PC-3 (cell line): ENCODE measurements at places on chromosomes 6 and 20. TPM values are rescaled to one million over a fixed set of nuclear protein-coding genes. Genes with fewer than 3 reads are reported as not detected.

The BPI gene
- not detected in 2 replicates for total RNA-seq

The DNAH8 gene
- total RNA-seq: 0.06 and 0.15 TPM in 2 replicates

The HLA-B gene
- total RNA-seq: 55.4 and 168 TPM in 2 replicates

The AIF1 gene
- total RNA-seq: not detected in 2 replicates

The TTBK1 gene
- total RNA-seq: not detected in 2 replicates

The COL19A1 gene
- not detected in 2 replicates for total RNA-seq

The VNN1 gene
- total RNA-seq: 0.04 and 0.12 TPM in 2 replicates

The C20orf204 gene
- total RNA-seq: 2.1 and 3.4 TPM in 2 replicates

DNA sequence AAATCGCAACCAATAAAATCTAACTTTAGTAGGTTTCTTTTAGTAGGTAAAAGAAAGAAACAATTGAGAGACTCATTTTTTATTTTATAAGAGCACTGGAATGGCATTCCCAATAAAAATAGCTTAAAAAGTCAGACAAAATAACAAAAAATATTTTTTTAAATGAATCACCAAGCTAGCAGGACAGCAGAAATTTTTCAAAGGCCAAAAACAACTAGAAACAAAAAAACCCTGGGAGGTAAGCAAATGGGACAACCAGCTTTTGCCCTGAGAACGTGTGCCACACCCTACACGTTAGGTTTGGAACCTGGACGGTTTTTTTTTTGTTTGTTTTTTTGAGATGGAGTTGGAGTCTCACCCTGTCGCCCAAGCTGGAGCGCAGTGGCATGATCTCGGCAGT lies 19.6 kb downstream of the GPLD1 start:
- DNase-seq: no peak

- DNase-seq: peak; percentile 56
Observed at GRCh38 chr20:59028812-59029211, 3.3 kb downstream of the ATP5F1E start.

- no peak for DNase-seq
Observed at GRCh38 chr20:49915118-49915379, 280 bp downstream of the SPATA2 start.

- peak; percentile 93 for DNase-seq
Observed at GRCh38 chr6:43667245-43668150, 20.1 kb downstream of the MRPS18A start.

DNA sequence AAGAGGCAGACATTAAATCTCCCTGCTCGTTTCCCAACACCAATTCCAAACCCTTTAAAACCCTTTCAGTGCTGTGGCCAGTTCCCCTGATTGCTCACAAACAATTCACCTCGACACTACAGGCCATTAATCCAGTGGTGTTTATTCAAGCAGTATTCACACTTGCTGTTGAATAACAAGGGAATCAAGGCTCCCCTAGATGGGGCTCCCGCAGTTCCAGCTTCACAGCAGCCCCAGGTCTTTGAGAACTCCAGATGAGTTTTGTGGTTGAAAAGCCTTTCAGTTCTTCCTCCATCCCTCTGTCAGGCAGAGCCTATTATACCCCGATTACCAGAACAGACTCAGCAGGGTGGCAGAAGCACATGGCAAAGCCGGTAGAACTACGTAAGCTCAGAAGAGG lies 36.2 kb downstream of the JAG1 start:
- DNase-seq: no peak

DNA sequence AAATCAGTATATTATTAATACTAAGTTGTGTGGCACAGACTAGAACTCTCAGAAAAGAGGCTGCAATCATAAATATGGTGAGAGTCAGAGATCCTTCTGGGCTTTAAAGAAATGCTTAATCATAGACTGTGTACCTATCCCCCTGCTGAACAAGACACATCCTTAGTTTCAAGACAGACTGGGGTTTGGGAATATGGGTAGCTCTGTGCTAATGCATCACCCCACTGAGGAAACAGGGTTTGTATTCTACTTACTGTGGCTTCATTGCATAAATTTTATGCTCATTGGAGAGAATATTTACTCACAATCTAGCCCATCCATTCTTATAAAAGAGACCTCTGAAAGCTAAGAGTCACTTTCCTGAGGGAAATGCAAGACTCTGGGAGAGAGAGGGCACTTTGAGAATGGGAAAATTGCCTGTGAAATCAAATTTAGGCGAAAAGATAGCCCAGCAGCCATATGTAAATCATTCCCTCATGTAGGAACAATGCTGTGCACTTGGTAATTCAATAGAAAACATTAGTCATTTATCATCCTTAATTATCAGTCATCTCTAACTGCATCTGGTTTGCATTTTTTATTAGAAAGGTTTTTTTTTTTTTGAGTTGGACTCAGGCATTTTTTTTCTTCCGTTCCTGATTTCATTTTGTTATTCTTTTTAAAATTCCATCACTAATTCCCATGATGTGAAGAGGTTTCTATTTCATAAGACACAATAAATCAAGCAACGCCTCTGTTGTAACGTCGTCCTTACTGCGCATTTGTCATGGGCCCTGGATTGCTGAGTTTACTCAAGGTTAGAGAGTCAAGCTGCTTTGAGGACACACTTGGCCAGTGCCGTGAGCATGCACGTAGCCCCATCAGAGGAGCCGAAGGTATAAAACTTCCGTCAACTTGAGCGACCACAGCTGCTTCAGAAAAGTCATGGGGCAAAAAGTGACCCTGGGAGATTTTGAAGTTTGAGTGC lies 91.8 kb downstream of the TRMT11 start:
- DNase-seq: no peak

DNA sequence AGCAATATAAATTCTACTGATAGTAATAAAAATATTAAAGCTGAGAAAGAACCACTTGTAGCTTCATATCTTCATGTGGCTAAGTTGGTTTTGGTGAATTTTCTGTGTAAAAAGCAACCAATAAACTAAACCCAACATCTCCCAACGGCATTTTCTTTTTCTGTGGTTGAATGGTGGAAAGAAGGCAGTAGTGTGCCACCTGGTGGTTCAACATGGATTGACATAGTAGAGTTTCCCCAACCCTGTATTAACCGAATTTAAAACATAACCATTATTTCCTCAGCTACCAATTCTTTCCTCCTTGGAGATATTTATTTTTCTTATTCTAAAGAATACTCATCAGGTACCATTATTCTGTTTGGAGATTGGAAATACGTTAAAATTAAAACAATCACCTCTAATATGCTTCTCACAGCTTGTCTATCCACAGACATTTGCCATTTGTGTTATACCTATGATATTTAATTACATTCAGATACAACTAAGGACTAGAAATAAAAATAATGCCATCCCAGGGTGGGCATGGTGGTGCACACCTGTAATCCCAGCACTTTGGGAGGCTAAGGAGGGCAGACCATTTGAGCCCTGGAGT lies 117.1 kb upstream of the EEF1E1 start:
- peak; percentile 69 for DNase-seq

GRCh38 chr6:45049188-45049843 lies 278.8 kb upstream of the RUNX2 start:
- DNase-seq: peak; percentile 51
